HTR-8/SVneo (cell line): ENCODE measurements at places on chromosomes 12 and 14.
A peak's percentile ranks its signal among the peaks of the same experiment; 100 is the strongest.

DNA sequence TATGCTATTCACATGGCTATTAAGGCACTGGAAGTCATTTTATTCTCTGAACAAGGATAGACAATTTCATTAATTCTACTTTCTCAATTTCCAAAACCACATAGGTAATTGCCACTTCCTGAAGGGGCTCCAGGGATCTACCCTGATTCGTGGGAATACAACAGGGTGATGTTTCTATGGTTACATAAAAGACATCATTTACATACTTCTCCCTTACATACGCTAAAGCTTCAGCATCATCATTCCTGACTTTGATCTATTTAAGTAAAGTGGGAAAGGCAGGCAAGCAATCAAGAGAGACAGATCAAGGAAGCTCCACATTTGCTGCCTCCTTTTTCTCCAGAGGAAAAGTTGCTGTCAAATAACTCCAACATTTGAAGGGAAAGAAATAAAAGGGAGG lies 118.8 kb upstream of the SINHCAF start:
- no peak for DNase-seq

- DNase-seq: no peak
Measured at GRCh38 chr12:14951851-14952250, 9.6 kb downstream of the ARHGDIB start.

- DNase-seq: no peak
Measured at GRCh38 chr12:127024791-127025190, 1242.2 kb upstream of the TMEM132C start.

GRCh38 chr14:82011460-82011859 lies 477.8 kb upstream of the SEL1L start:
- no peak for DNase-seq

- no peak for DNase-seq
Measured at GRCh38 chr12:49990273-49990672, 17.5 kb downstream of the AQP6 start.

GRCh38 chr14:75442166-75442565 lies 14.3 kb downstream of the JDP2 start:
- DNase-seq: no peak

- no peak for DNase-seq
Measured at GRCh38 chr12:124442281-124442680, 125.1 kb downstream of the NCOR2 start.

- no peak for DNase-seq
Measured at GRCh38 chr12:99619389-99620158, 28.0 kb upstream of the GARIN6 start.

DNA sequence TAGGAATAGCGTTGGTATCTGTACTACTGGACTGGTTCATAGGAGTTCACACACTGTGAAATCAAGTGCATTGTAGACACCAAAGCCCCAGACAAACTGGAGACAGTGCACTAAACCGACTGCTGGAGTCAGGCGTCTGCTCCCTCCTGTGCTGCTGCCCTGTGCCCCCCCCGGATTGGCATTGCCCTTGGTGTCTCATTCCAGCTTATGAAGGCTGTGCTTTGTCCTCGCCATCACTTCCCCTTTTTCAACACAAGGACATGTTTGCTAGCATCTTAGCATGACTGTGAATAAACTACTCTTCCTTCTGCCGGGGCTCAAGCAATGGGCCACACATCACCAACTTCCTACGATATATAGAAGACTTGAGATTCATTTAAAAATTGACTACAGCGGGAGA lies 84.0 kb downstream of the TMCC3 start:
- DNase-seq: no peak

GRCh38 chr12:50132505-50133135 lies 20.6 kb downstream of the COX14 start:
- peak; percentile 25 for DNase-seq

- no peak for DNase-seq
Measured at GRCh38 chr12:8637666-8638065, 25.0 kb downstream of the MFAP5 start.

DNA sequence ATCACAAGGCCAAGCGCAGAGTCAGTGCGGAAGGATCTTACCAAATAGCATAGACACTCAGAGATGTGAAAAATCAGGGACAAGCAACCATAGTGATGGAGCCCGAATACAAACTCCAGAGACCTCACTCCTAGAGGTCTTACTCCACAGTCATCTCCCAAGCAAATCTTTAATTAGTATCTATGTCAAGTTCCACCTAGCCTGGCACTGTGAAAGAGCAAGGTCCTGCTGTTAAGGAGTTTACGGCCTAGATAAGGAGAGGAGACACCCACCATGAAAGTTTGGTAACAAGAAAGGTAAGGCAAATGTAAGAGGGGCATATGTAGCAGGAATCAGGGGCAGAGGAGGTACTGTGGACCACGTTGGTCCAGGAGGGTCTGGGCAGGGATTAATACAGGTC lies 7.4 kb upstream of the PLEKHG6 start:
- DNase-seq: no peak
